ENCODE measurements at places on chromosomes 7 and 10. TPM values are rescaled to one million over a fixed set of nuclear protein-coding genes. Genes with fewer than 3 reads are reported as not detected.

DNA sequence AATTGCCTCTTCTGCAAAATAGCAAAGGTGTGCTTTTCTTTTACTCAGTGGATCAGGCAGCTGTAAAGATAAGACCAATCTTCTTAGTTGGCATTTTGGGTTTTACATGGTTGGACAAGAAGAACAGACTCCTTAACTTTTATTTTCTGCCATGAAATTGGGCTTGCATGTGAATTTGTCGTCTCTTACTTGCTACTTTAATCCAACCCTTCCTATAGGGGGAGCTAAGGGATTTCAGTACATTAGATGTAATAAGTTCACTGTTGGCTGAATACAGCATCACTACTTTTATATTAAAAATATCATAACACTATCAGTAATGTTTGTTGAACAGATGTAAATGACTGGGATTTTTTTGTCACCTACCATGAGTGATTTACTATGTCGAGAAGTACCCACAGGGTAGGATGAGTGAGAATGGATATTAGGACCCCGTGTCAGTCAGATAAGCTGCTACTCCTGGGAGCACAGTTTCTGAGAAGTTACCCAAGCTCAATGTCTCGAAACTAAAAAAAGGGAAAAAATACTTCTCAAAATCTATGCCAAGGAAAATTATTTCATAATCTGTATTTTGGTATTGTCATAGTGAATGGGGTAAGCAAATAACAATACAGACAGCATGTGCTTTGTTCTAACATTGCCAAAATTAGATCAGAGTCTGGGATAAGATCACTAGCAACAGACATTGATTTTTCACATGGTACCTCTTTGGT is 127.4 kb upstream of the AGR3 start:
- DNase-seq: no peak

- no peak for DNase-seq
Measured at GRCh38 chr10:33676606-33677339, 342.3 kb upstream of the NRP1 start.

- DNase-seq: no peak
Measured at GRCh38 chr7:98352621-98353020, 48.3 kb downstream of the BAIAP2L1 start.

- no peak for DNase-seq
Measured at GRCh38 chr7:22357311-22358175, 589 bp upstream of the RAPGEF5 start.

DNA sequence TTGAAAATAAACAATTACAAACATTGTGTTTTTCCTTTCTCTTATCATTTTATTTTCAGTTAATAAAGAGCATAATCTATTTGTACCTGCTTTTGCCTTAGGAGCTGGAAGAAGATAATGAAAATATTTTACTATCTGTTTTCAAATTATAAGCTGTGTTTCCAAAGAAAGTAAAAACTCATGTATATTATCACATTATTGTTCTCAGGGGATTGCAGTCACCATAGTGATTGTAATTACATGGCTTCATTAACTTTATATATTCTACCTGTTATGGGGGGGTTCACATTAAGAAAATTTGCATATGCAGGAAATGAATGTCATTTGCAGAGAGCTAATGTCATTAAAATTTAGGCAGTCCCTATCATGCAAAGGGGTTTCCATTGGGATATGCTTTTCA is 542.3 kb downstream of the NXPH1 start:
- no peak for DNase-seq

DNA sequence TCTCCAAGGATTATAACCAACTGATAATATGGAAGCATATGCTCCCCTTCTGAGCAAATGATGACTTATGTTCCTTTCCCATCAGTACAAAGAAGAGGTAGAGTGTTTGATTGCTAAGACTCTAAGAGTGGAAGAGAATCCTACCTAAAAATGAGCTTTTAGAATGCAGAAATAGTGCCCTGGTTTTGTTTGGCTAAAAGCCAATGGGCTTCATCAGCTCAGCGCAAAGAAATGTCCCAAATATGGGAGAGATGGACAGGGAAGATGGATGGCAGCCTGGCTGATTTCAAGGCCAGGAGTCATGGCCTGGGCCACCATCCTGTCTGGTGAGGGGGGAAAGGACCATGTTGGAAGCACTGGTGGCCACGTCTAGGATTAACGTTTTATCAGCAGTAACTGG is 60.2 kb downstream of the GPR26 start:
- DNase-seq: no peak

DNA sequence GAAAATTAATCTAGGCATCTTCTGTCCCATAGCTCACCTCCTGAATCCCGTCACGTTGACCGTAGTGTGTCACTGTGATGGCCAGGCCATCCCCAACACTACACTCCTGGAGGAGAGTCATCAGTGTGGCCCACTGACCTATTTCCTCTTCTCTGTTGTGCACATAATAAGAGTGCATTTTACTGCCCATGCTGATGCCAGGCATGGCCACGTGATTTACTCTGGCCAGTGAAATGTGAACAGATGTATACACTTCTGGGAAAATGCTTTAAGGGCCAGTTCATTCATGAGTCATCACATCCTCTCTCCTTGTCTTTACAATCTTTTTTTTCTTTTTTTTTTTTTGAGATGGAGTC is 101.9 kb upstream of the PIP4K2A start:
- no peak for DNase-seq

- DNase-seq: no peak
Measured at GRCh38 chr10:86642499-86642898, 11.8 kb upstream of the OPN4 start.

- no peak for DNase-seq
Measured at GRCh38 chr10:59135275-59135674, 41.2 kb upstream of the PHYHIPL start.

DNA sequence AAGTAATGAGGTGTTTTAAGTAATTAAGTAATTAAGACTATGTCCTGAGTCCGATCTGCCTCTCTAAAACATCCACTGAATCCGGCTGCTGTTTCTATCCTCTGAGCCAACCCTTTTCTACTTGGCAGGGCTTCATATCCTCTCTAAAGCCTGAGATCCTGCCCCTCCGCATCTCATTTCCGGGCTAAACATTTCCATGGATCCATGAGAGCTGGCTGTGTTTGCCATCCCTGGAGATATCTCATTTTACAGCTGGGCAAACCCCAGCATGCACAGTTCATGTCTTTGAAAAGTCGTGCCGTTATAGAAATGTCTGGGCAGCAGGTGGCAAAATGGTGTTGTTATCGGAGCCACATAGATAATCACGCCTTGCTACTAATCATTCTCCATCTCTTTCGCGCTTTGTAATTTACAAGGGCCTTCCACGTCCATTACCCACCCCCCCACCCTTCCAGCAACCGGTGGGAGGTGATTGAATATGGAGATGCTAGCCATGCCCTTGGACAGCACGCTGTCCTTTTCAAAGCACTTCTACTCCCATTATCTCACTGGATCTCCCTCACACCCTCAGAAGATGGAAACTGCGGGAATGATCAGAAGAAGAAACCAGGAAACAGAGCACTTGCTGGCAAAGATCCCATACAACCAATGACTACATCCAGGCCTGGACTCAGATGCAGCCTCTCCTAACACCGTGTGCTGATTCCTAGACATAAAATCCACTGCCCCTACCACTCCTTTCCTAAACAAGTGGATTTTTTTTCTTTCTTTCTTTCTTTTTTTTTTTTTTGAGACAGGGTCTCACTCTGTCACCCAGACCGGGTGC is 1189.2 kb downstream of the TYW1 start:
- DNase-seq: no peak

A1CF gene
- total RNA-seq: not detected

- DNase-seq: no peak
Measured at GRCh38 chr7:40828686-40829600, 694.1 kb downstream of the SUGCT start.

GRCh38 chr7:8507566-8507965 is 74.2 kb downstream of the NXPH1 start:
- DNase-seq: no peak

DNA sequence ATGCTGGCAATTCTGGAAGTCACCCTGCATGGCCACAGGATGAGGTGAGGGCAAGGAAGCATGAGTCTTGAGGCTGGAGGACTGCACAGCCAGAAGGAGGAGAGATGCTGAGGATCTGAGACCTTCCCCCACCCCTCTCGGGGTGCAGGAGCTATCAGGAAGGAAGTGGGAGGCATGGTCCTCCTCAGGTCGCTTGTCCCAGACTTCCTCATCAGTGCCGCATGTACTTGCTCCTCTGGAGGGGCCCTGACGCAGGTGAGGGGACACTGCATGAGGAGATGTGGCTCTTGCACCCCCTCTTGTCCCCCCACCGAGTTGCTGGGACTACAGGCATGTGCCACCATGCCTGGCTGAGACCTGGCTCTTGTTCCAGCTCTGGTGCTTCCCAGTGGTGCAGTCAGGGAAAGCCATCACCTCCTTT is 5.7 kb upstream of the ZMIZ1 start:
- no peak for DNase-seq

GRCh38 chr7:101075646-101076045 is 9.6 kb upstream of the TRIM56 start:
- DNase-seq: no peak

- DNase-seq: no peak
Measured at GRCh38 chr10:84521013-84521412, 192.6 kb downstream of the CCSER2 start.

- no peak for DNase-seq
Measured at GRCh38 chr7:5615190-5616070, 166.0 kb downstream of the RNF216 start.

DNA sequence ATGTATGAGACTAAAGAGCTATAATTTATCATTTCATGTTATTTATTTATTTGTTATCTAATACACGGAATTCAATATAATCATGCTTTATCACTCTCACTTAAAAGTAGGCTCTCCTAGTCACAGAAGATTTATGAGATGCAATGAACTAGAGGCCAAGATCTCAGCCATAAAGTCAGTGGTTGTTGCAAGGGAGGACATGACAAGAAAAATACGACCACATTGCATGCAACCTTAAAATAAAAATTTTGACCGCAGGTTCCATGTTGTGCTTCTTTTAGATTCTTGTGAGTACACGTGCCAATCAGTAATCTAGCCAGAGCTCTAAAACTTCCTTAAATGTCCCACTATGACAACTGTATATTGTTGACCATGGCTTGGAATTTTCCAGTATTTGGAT is 75.9 kb upstream of the SP8 start:
- DNase-seq: no peak

DNA sequence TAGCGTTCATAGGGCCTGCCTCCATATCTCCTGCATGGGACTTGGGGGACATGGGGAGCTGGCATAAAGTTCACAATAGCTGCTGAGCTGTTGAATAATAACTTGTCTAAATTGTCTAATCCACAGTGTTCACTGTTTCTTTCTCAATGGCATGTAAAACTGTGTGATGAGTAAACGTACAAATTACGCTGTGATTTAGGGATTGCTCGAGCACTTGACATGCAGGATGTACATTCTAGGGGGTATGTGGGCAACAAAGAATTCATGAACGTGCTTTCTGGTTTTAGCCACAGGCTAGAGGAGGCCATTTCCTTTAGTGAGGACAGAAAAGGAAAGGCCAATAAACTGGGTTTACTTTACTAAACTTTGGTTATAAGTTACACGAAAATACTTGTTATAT is 534.2 kb upstream of the ZWINT start:
- no peak for DNase-seq

NRBF2 gene
- total RNA-seq: 27.8 TPM

- no peak for DNase-seq
Measured at GRCh38 chr7:136183981-136184380, 206.8 kb upstream of the MTPN start.

GRCh38 chr7:27774717-27775328 is 34.9 kb downstream of the TAX1BP1 start:
- DNase-seq: no peak

DNA sequence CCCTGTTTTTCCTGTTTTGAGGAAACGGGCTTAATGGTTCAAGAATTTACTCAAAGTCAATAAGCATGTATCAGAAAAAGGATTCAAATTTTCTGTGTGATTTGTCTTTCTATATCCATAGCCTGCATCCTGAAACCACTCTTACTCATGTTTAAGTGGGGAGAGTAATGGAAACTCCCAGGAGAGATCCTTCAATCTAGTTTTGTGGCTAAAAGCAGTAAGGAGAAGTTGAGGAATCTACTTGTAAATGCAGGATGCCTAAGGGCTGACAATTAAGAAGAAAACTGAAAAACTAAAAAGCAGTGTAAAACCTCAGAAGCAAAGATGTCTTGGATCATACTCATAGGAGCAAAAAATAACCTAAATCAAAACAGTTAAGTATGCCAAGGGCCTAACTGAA is 68.1 kb upstream of the GRID1 start:
- no peak for DNase-seq

OR2A5 gene
- not detected for total RNA-seq

DNA sequence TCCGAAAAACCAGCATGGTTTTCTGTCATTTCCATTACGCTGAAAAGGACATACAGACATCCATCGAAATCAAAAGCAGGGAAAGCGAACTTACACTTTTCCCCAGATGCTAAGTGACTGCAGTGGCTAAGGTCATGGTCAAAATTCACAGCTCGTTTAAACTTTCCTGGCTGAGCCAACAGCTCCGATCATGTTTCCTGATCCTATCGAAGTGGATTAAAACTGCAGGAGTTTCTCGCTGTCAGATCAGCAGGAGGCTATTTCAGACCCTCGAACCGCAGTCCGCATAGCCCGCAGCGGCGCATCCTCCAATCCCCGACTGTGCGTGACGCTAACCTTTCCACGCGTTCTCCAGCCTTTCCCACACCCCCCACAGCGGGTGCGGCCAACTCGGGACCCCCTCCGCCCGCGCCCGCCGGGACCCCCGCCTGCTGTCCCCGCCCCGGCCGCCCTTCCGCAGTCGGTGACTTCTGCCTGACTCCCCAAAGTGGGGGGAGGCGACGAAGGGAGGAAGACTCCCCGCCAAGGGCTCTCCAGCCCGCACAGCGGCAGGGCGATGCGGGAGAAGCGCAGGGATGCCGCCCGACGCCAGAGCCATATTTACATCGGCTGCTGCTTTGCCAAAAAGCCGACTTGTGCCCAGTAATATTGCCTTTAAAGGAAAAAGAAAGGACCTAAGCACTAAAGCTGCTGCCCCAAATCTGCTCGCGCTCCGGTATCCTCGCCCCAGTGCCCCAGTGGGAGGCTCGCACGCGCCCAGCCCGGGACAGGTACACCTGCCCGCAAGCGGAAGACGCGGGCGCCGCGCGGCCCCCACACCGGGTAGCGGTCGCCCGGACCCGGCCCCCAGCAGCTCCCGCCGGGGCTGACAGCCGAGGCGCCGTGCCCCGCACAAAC is 1.2 kb downstream of the PIP4K2A start:
- DNase-seq: peak; percentile 43

DNA sequence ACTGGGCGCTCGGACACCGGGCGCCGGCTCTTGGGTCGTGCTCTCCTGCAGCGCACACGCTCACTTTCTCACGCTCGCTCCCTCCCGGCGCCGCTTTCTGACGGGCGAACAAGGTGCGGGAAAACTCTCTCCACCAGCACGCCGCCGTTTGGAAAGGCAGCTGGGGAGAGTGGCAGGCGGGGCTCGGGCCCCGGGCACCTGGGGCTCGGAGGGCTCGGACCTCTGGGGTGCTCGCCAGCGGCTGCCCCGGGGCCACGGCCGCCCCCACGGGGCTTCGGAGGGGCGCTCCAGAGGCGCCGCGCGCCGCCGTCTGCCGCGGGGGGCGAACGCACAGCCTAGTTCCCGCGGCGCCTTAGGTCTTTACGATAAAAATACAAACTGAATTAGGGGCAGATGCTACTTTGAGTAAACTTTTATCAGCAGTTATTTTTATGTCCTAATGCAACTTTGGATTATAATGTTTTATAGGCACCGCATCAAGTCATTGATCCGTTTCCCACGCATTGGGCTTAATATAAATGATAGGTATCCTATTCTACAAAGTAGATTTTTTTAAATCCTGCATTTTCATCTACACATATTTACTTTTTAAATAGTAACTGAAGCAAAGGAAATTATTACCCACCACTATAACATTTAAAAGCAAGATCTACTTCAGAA is 535 bp upstream of the EPC1 start:
- DNase-seq: no peak

- no peak for DNase-seq
Measured at GRCh38 chr7:114392686-114393085, 21.9 kb upstream of the FOXP2 start.

Data from activated naive CD8-positive, alpha-beta T cell treated with anti-CD3 and anti-CD28 coated beads for 36 hours (primary cell).